Fibroblast of the conjunctiva (primary cell): ENCODE measurements at places on chromosomes 2 and 18.

- no peak for DNase-seq
These were observed 41.4 kb downstream of the BMP10 start for GRCh38 chr2:68829749-68830148.

GRCh38 chr2:102040229-102040628, 48.5 kb downstream of the IL1R2 start:
- no peak for DNase-seq

DNA sequence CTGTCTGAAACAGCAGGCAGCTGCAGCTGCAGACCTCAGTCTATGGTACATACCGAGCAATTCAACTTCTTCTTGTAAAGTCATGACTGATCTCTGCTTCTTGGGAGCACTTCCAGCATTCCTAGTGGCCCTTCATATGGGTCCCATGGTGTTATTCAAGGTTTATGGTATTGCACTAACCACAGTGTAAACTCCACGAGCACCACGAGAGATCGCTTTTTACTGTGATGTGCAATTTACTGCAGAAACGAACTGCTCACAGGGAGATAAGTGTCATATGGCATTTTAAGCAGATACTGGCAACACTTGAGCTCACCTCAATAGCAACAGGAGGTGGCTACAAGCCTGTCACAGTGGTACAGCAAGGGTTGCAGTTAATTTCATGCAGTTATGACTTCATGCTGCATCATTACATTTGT, 38.6 kb upstream of the SH3BP4 start:
- no peak for DNase-seq

DNA sequence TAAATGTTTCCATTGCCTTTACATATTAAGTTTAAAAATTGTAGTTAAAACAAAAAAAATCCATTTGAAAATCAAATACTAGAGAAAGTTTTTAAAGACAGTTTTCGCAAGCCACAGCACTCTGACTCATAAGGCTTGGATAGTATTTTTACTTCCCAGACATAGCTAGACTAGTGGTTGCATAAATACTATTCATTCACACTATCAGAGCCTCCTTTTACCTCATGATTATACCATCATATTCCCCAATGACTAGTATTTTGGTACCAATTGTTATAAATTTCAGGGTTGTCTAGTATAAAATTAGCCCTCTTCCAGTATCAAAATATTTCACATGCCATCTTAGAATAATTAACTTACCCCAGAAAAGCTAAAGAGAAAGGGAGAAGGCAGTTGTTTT, 393.5 kb downstream of the ERBB4 start:
- no peak for DNase-seq

- DNase-seq, result no peak
These were observed 230.9 kb upstream of the ZSWIM2 start for GRCh38 chr2:187079901-187080300.

DNA sequence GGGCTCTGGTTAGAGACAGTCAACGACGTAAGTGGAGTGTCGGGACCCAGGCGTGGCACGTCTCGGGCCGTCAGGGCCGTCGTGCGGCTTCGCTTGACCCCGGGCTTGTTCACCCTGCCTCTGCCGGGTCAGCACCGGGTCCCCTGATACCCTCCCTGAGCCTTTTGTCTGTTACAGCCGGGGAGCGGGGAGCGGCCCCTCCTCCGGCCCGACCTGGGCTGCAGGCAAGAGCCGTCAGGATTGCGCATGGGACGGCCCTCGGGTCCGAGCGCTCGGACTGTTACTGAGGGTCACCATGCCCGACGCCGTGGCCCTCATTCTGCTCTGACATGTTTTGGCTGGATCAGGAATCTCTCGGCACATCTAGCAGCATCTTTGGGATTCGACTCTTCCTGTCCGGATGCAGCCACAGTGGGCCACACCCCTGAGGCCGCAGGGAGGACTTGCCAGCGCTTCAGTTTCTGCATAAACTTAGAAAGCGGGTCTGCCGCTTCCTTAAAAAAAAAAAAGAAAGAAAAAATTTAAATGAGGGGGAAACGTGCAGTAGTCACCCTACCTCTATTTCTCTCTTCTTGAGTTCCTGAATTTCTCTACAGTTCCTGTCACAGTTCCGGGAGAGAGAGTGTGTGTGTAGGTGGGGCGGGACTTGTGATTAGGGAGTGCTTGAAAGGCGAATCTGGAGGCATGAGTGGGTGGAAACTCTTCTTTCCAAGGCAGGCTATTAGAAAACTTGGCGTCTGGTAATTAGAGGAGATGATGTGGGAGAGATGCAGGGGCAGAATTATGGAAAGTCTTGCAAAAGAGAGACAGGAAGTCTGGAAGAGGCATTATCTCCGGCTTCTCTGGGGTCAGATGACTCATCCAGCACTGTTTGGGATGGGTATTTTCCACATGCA, 909 bp downstream of the TMEM87B start:
- DNase-seq, result peak; percentile 82
